ENCODE measurements at places on chromosomes 6 and 20.

DNA sequence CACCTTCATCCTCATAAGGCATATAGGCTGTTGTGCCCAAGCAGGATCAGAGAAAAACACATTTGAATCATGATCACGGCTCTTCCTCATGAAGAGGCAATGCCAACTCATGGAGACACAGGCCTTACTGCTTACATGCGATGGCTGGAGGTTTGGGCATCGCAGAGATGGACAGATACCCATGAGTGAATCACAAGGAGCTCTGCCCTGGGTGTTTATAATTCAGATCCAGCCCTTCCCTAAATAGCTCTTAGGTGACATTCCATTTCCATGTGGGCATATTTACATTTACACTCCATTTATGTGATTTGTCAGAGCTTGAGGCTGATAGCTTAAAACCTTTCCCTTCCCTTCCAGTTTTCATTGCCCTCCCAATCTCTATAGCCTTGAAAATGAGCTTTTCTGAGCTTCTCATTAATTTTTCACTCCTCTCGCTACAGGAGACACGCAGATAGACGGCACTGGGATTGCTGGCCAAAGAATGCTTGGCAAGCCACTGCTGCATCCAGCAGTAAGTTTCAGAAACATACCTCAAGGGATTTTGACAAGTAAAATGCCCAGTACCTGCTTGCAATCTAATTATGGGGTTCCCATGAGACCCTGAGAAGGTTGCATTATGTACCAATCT, 249.1 kb downstream of the TBC1D7 start:
- DNase-seq, result no peak

GRCh38 chr6:149483334-149483725, 1.5 kb downstream of the ZC3H12D start:
- no peak for DNase-seq

DNA sequence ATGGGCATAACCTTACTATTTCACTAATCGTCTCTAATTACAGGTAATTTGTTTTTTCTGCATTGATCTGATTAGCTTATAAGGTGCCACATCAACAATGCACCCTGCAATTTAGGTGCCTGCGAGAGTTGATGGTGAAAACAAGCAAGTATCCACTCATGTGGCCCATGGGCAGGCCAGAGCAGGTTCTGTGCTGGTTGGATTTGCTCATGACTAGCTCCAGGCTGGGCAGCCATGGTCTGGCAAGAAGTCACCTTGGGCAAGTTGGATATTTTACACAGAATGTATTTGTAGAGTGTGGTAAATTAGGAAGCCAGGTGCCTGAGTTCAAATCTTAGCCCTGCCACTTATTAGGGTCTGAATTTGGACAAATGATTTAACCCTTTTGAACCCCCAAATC, 25.3 kb downstream of the RAB44 start:
- DNase-seq, result no peak

GRCh38 chr6:135830452-135830881, 21.0 kb upstream of the PDE7B start:
- DNase-seq, result no peak

GRCh38 chr20:1881240-1881835, 13.9 kb upstream of the SIRPA start:
- DNase-seq, result no peak

DNA sequence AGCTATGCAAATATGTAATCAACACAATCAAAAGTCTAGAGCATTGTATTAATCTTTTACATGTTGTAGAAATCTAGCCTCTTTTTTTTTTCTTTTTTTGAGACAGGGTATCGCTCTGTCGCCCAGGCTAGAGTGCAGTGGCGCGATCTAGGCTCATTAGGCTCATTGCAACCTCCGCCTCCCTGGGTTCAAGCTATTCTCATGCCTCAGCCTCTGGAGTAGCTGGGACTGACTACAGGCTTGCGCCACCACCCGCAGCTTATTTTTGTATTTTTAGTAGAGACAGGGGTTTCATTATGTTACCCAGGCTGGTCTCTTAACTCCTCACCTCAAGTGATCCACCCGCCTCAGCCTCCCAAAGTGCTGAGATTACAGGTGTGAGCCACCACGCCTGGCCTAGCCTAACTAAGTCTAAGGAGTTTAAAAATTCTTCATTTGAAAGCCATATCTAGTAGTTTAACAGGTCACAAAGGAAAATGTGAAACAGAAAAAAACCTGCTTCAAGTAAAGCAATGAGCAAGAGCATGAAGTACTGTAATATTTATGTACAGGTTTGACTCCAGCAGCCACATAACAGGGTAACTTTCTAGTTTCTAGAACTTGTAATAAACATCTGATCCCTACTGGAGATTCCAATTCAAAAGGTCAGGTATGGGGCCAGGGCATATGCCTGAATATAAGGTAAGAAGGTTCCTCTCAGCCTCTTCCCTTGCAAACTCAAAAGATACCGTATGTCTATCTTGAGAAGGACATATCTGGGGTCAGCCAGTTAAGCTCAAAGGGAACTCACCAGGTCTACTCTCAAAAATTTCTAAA, 4.4 kb downstream of the CPNE1 start:
- no peak for DNase-seq

- peak; percentile 45 for DNase-seq
Measured at GRCh38 chr6:80143419-80143937, 37.0 kb downstream of the BCKDHB start.

DNA sequence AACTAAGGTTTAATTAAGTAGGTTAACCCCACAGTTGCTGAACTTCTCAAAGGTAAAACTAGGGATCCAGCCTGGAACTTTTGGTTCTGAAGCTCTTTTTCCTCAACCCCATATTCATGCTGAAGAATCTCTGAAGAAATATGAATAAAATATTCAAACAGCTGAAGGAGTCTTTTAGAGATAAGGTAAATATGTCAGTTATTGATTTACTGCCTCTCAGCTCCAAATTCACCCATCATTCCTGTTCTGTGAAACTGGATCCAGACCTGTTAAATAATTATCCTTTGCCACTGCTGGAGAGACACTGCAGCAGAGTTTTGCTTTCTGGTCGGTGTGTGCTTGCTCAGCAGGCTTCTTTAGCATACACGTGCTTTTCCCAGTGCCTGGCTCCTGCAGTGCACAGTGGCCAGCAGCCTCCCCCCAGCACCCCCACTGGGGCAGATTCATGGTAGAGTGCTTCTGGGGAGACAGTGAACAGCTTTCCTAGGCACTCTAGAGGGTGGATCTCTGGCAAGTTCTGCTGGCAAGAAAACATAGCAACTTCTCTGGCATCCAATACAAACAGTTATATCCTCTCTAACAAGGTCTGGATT, 62.0 kb upstream of the BCLAF1 start:
- no peak for DNase-seq

DNA sequence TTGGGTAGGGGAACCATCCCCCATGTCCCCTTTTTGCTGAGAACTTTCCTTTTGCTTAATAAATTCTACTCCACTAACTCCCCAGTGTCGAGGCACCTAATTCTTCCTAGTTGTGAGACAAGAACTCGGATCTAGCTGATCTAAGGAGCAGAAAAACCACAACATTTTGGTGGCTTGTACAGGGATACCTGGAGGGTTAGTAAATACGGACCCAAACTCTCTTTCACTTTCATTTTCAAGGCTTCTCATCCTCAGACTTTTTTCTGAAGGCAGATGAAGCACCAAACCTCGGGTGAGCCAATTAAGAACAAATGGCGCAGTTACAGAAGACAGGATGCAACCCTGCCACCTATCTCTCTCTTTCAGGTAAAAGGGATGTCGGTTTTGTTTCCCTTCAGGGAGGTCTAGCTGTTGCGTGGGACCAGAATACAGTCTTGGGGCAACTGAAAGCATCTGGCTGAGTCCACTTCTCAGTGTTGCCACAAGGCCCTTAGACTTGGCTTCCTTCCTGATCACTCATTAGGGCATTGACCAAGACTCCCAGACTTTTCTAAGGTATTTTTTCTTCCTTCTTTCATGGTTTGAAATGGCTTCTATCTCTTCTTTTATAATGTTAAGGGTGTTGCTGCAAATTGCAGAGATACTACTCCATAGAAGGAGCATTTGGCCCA, 11.1 kb upstream of the HTR1B start:
- DNase-seq, result no peak

Measured in left colon (tissue), 2 donors.